ENCODE measurements at places on chromosomes 1 and 21.

DNA sequence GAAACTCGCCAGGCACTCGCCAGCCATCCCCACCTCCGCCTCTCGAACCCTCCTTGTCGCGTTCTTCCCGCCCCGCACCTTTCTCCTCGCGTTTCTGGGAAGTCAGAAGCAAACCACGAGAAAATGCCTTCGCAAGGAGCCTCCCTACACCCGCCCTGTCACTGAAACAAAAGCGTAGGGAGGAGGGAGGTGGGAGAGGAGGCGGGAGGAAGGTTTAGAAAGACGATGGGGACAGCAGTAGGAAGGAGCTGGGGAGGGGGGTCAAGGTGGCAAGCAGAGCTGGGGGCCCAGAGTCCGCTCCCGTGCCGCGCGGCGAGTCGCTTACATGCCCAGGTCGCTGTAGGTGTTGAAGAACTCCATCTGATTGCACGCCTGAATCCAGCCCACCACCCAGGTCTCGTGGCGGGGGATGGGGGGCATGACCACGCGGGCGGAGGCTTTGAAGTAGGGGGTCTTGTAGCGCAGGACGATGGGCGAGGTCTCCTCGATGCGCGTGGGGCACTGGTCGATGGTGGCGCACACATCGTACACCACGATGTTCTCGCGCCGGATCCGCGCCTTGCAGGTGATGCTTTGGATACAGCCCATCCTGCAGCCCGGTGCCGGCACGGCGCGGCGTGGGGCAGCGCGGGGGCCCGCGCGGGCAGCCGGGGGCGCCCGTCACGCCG, 1.0 kb downstream of the FAM78B start:
- DNase-seq: no peak

DNA sequence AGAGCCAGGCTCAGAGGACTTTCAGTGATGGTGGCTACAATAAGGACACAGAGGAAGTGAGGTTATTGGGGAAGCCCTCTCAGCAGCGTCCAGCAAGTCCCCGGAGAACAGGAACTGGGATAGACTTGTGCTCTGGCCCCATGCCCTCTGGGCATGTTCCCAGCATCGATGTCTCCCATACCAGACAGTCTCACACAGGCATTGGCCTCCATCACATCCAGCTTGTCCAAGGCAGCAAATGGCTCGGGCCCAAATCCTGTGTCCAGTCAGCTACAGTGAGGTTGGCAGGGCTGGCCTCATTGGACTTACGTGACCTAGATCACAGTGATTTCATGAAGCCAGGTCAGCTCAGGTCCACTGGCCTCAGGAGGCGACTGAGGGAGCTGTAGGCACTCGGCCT, 19.6 kb upstream of the TMEM54 start:
- DNase-seq: no peak

- no peak for DNase-seq
These were observed 16.5 kb upstream of the AGTRAP start for GRCh38 chr1:11719313-11720032.

DNA sequence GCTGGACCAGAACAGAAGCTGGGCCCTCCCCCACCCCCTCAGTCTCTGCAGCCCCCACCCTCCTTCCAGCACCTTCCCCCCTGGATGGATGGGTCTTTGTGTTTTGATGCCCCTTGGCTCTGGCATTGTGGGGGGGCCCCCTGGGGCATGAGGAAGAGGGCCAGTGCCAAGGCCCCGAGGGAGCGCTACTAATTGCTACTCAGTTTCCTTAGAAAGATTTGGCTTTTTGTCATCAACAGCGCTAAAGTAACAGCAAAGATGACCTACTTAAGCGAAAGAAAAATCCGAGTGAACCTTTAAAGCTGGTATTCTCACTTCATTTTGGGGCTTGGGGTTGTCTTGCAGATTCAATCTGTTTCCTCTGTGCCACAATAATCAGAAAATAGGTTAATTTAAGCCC, 63.5 kb downstream of the SKI start:
- DNase-seq: no peak

DNA sequence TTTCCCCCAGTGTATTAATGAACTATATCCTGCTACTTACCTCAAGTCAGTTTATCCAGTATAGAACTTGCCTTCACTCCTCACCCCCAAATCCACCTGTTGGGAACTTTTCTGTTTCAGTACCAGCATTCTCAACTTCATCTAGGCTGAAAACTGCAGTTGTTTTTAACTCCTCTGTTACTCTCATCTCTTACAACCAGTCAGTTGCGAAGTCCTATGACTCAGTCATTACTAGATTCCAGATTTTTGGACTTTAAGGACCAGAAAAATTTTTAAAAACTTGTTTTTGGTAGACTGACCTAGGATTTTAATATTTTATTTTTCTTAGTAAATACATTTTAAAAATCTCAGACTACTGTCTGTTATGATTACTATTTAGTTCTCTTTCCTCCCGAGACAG, 8.1 kb downstream of the GNAI3 start:
- DNase-seq: no peak

DNA sequence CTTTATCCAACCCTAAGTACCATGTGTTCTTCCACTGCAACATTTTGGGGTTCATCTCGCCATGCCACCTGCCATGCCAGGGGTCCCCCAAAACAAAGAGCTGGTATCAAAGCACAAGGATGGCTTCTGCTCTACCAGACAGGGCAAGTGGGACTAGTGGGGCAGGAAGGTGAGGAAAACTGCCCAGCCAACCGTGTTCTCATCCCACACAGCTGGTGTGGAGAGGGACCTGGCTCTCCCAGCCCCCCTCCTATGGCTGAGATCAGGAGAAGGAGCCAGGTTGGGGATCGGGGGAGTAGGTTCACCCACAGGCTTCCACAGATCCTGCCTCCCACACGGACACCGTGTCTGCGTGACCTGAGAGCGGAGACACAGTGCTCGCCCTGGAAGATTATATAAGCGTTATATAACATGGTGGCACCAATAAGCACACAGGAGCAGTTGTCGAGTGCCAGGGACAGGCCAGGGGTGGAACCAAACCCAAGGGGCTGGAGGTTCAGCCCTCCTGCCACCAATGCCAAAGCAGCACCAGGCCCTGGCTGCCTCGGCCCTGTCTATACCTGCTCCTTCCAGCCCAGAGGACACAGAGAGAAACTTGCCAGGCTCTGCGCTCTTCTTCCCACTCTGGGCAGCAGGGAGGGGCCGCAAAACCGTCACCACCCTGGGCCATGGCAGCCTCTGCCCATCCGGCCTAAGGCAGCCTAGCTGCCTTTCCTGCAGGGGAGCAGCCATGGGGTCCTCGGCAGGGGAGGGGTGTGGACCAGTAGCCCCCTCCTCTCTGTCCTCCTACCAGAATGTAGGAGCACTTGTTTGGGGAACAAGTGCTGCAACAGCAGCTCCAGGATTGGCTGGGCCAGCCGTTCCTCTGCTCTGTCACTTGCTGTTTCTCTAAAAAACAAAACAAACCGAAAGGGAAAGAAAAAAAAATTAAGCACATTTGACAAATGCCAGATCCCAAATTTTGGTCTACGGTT, 43.5 kb downstream of the CD34 start:
- DNase-seq: no peak

DNA sequence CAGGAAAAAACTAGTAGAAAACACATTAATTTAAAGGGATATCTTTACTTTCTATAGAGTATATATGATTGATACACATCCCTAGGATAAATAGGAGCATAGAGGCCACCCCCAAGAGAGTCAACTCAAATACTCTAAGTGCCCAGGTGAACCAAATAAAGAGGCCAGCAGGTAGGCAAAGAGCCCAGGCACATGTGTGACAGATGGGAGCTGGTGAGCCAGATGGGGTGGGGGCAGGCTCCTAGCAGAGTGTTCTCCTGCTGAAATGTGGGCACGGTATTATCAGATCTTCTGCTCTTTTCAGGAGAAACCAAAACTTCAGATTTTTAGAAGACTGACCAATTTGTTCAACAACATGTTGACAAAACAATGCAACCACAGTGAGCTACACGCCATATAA, 333.4 kb upstream of the PKN2 start:
- no peak for DNase-seq

GRCh38 chr1:167209044-167209443, 11.6 kb upstream of the POU2F1 start:
- DNase-seq: no peak

DNA sequence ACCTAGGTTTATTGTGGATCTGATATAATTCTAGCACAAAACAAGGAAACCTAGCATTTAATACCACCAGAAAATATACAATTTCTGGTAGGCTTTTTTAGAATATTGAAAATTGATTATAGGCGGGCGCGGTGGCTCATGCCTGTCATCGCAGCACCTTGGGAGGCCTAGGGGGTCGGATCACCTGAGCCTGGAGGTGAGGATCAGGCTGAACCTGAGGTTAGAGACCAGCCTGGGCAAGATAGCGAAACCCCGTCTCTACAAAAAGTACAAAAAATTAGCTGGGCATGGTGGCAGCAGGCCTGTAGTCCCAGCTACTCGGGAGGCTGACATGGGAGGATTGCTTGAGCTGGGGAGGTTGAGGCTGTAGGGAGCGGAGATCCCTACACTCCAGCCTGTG, 948 bp upstream of the COP1 start:
- DNase-seq: no peak

- DNase-seq: no peak
These were observed 44.5 kb downstream of the SLC22A15 start for GRCh38 chr1:116020668-116021272.

DNA sequence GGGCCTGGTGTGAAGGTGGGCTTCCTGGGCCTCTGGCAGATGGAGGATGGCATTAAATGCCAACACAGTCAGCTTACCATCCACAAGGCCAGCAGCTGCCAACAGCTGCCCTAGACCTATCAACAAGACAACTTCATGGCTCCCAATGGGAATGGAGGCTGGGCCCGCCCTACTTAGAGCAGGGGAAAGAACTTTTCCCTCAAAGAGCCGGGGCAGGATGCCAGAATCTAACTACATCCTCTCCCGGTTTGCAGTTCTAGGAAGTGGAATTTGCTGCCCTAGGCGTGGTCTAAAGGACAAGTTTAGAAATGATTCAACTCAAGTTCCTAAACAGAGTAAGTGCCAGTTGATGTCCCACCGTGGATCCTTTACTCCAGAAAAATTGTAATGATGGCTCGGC, 13.1 kb downstream of the ICMT start:
- no peak for DNase-seq

DNA sequence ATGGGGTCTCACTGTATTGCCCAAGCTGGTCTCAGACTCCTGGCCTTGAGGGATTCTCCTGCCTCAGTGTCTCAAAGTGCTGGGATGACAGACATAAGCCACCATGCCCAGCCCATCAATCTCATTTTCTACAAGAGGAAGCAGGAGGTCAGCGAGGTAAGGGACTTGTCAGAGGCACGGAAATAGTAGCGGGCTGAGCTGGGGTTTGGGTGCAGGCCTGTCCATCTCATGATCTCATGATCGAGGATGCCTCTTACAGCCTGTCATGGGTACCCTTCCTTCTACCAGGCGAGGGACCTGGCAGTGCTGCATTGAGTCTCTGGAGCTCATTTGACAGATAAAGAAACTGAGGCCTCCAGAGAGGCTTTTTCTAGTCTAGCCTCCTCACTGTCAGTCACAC, 28.5 kb upstream of the SCCPDH start:
- DNase-seq: no peak

GRCh38 chr1:20365421-20366055, 74.9 kb downstream of the VWA5B1 start:
- DNase-seq: no peak

GRCh38 chr21:27693376-27693775, 726.5 kb upstream of the ADAMTS5 start:
- DNase-seq: no peak

- DNase-seq: no peak
These were observed 20.4 kb downstream of the C21orf91 start for GRCh38 chr21:17798796-17799195.

DNA sequence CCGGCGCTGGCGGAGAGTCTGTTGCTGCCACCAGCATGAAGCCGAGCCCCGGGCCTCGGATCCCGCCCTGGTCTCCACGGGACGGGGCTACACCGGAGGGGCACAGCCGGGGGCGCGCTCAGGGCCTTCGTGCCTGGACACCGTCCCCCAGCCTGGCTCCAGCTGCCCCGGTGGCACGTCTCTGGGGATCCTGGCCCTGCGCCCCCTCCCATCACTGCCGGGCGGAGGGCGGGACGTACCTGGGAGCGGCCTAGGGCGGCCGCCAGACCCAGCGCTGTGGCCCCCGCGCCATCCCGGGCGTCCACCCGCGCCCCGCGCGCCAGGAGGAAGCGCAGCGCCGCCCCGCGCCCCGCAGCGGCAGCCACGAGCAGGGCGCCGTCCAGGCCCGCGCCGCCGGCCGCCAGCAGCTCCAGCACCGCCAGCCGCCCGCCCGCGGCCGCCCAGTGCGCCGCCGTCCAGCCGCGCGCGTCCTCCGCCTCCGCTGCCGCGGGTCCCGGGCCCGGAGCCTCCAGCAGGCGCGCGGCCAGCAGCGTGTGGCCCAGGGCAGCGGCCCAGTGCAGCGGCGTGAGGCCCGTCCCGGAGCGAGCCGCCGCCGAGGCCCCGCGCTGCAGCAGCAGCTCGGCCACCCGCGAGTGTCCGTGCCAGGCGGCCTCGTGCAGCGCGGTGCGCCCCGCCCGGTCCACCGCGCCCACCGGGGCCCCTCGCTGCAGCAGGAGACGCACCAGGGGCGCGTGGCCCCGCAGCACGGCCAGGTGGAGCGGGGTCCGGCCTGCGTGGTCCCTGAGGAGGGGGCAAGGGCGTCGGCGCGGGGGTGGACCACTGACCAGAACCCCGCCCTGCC, 1.0 kb downstream of the ANKRD65 start:
- no peak for DNase-seq

GRCh38 chr1:204589409-204590038, 73.3 kb downstream of the MDM4 start:
- no peak for DNase-seq

GRCh38 chr1:199733125-199733524, 294.4 kb upstream of the NR5A2 start:
- DNase-seq: no peak

DNA sequence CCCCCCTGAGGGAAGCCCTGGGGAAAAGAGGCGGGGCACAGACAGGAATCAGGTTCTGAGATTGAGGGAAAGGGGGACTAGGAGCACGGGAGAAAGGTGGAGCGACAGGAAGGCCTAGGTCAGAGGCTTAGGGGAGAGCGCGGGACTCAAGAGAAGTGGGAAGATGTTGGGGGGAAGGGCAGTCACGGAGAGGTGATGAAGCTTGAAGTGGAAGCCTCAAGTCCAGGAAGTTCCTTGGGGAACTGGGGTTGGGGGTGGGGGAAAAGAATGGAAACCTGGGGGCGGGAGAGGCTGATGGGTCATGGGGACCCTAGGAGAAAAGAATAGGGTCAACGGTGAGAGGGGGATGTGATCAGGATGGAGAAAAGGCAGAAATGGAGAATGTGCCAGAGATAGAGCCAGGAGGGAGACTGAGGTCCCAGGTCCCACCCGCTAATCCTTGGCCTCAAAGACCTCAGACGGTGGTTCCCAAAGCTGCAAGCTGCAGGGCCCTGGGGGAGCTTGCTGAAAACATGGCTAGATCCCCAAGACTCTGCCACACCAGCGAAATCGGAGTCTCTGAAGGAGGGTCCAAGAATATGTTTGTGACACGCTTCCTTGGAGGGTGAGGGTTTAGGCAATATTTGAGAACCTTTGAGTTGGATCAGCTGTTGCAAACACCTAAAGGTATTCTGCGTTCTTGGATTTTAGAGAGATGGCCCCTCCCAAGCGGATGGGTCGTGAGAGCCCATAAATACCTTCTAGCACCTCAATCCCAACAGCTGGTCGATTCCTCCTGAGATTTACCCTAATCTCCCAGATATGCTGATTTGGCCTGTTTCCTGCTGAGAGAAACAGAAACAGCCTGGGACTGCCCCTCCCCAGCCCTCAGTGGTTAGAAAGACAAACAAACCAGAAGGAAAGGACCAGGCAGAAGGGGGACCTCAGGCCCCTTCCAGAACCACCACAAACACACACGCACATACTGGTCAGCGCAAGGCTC, 3.6 kb downstream of the C1orf232 start:
- DNase-seq: no peak

- no peak for DNase-seq
These were observed 360.3 kb downstream of the NEGR1 start for GRCh38 chr1:71921935-71922559.

Data from AG04450 (cell line).